IMR-90 (cell line): ENCODE measurements at places on chromosomes 13 and 19.

DNA sequence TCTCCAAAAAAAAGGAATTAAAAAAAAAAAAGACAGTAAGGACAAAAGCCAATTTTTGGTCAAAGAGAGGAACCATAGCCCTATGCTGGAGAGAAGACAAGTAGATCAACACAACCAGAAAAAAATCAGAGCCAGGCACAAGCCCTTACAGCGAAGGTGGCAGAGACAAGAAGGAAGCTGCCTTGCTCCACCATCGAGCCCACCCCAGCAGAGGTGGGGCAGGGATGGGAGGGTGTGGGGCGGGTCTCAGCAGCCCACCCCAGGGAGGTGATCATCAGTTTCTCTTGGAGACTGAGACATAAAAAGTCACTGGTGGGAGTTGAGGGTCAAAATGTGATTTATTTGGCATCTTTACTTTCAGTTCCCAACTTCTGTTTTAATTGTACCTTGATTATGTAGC is 332.4 kb downstream of the FOXO1 start:
- DNase-seq = no peak

GRCh38 chr19:47459477-47459876 is 12.2 kb downstream of the SLC8A2 start:
- DNase-seq = no peak

- DNase-seq = no peak
Measured at GRCh38 chr19:45657520-45658167, 10.4 kb upstream of the GIPR start.

GRCh38 chr19:13830741-13831536 is 35.7 kb downstream of the ZSWIM4 start:
- no peak for DNase-seq

- no peak for DNase-seq
Measured at GRCh38 chr19:23917856-23918255, 3.2 kb downstream of the ZNF726 start.

DNA sequence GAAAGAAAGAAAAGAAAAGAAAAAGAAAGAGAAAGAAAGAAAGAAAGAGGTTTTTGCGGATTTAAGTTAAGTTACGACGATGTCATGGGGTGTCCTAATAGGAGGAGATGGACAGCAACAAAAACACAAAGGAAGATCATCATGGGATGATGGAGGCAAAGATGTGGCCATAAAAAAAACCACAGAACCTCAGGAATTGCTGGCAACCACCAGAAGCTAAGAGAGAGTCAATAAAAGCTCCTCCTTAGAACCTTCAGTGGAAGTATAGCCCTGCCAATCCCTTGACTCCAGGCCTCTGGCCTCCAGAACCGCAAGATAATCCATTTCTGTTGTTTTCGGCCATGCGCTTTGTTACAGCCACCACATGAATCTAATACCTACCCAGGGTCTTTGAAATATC is 11.5 kb downstream of the PLEKHA4 start:
- no peak for DNase-seq

DNA sequence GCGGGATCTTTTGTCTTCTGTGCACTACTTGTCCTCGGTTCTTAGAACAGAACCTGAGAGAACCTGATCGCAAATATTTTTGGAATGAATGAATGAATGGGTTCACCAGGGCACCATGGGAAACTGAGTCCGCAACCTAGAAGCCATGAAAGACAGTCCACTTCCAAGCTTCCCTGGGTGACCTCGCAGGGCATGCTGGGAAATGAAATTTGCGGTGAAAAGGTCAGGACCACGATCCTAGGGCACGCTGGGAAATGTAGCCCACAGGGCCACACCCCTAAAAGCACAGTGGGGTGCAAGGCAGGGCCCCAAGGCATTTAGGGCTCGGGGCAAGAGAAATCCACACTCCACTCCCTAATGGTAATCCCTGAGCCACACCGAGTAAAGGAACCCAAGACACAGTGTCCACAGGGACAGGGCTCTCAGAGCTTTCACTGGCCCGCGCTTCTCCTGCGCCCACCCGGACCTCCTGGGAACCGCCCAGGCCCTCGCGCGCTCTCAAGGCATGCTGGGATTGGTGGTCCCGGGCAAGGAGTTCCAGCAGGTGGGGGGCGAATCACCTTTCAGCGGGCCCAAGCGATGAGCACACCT is 1.1 kb upstream of the PPP1R12C start:
- no peak for DNase-seq

GRCh38 chr13:84978851-84979250 is 820.4 kb downstream of the SLITRK6 start:
- no peak for DNase-seq

DNA sequence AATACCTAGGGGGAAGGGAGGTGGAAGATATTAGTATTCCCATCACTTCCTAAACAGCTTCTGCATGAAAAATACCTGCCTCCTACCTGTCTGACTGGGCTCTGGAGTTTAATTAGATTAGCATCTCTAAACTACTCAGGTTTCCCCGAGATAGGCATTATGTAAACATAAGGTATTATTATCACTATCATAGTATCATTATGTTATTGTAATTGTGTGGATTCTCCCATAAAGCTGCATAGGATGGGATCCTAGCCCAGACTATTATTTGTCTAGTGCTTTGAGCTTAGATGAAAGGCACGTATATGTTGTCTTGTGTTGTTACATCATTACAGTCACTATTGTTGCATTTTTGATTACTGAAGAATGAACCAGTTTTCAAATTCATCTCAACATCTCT is 115.2 kb upstream of the SOX21 start:
- DNase-seq = no peak

- peak; percentile 50 for DNase-seq
Measured at GRCh38 chr19:10173527-10173926, 21.2 kb downstream of the DNMT1 start.

- no peak for DNase-seq
Measured at GRCh38 chr13:43732726-43733125, 54.0 kb downstream of the ENOX1 start.

GRCh38 chr19:30423481-30423880 is 51.3 kb downstream of the ZNF536 start:
- no peak for DNase-seq

- no peak for DNase-seq
Measured at GRCh38 chr13:48827709-48828108, 148.0 kb upstream of the FNDC3A start.

DNA sequence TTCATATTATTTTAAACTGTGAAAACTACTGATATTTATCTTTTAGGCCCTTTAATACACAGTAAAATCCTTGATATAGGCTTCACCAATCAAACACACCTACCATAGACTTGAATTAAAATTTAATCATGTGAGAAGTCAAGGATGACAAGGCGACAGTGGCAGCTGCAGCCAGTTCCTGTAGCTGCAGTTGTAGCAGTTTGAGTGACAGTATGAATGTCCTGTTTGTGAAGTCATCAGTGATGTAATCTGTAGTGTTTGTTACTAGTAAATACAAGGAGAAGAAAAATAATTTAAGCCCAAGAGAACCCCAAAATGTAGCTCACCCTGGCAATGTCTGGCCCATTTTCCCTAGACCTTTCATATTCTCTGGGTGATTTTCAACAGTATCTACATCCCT is 897.0 kb downstream of the SLITRK6 start:
- no peak for DNase-seq

DNA sequence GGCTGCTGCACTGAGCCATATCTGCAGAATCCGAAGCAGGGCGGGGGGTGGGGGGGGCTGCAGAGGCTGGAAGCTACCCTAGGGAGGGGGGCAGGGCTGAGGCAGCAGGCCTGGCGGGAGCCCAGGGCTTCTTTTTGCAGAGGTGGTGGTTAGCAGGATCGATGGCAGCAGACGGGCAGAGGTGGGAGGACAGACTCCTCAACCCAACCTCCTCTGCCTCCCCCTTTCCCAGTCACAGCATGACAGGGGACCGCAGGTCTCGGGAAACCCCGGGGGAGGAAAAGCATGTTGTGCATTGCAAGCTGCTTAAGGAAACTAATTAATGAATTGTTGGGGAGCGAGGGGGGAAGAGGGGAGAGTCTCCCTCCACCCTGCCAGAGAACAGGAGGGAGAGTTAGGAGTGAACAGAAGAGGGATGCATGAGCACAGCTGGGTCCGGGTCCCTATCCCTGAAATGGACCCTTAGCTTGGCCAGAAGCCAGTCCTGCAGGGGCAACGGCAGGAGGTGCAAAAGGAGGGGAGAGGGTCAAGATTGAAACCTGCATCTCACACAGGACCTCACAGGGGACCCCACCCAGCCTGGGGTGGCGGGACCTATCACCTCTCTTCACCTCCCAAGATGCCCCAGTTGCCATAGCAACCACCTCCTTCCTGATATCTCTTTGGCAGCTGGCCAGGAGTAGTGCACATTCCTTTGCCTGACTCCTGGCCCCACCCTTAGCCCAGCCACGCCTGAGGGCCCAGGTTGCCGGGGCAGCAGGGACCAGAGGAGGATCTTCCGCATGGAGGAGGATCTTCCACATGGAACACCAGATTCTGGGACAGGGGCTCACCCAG is 1.8 kb downstream of the FXYD7 start:
- no peak for DNase-seq

GRCh38 chr13:72258340-72258981 is 391.5 kb upstream of the DACH1 start:
- DNase-seq = no peak

DNA sequence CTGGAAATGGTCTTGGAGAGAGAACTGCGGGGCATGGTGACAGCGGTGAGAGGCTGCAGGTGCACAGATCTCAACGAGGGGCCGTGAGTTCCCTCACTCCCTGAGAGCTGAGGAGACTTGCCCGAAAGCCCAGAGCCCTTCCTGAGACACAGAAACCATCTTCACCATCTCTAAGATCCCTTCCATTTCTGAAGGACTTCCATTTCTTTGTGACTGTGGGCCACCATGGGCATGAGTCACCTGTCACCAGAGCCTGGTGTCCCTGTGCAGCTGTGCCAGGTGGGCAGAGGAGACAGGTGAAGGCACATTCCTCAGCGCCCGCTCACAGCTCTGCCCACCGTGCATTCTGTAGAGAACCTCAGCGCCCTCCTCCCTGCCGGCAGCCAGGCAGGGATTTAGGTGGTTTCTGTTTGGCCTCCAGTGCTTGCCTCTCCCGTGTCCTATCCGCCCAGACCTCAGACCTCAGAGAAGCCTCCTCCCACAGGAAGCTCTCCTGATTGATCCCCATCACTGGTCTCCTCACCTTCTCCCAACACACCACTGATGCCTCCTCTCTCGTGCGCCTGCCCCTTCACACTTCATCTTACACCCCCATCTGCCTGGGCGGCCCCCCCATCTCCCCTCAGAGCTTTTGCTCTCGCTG is 24.2 kb downstream of the SH3GL1 start:
- DNase-seq = no peak

DNA sequence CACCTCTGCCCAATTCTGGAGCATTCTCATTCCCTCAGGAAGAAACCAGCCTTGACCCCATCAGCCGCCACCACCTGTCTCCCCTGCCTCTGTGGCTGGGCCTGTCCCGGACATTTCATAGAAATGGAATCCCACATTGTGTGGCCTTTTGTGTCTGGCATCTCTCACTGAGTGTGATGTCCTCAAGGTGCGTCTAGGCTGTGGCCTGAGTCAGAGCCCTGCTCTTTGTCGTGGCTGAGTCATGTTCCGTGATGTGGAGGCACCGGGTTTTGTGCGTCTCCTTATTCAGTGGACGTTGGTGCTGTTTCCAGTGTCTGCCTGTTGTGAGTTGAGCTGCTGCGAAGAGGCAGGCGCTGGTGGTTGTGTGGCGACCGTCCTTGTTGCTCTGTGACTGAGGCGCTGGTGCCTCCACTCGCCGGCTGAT is 3.5 kb downstream of the FZR1 start:
- DNase-seq = peak; percentile 80

DNA sequence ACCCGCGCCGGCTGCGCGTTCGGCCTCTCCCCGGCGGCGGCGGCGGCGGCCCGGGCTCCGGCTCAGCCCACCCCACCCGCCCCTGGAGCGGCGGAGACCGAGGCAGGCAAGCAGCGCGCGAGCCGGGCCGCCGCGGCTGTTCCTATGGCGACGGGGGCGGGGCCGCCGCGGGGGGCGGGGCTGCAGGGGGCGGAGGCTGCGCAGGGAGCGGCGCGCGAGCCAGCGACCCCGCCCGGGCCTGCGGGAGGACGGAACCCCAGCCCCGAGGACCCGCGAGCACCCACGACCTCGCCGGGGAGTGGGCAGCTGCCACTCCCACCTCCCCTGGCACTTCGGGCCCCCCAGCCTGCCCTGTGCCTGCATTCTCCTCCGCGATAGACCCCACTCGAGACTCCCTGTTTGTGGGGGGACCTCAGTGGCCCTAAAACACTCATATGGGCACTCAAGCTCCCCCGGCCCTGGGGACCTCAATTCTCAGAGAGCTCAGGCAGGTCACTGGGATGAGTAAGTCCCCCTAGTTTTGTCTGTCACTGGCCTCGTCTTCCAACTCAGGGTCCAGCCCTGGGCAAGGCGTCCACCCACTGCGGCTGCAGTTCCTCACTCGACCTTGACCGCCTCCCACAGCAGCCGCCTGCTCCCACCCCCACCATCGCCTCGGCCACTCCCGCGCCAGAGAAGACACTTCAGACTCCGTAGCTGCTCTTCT is at the start of gene CTXN1:
Gene CTXN1, minus strand, starts transcription at position 115 of the 706 bp plus-strand sequence. CDS start 597 bp downstream, outside the sequence.
- no peak for DNase-seq

GRCh38 chr19:28874742-28875141 is 338.2 kb downstream of the UQCRFS1 start:
- no peak for DNase-seq

- no peak for DNase-seq
Measured at GRCh38 chr13:41017159-41017558, 2.0 kb downstream of the ELF1 start.

- no peak for DNase-seq
Measured at GRCh38 chr19:33669376-33669775, 47.6 kb downstream of the CHST8 start.

- no peak for DNase-seq
Measured at GRCh38 chr13:110411688-110412059, 104.6 kb downstream of the COL4A2 start.

DNA sequence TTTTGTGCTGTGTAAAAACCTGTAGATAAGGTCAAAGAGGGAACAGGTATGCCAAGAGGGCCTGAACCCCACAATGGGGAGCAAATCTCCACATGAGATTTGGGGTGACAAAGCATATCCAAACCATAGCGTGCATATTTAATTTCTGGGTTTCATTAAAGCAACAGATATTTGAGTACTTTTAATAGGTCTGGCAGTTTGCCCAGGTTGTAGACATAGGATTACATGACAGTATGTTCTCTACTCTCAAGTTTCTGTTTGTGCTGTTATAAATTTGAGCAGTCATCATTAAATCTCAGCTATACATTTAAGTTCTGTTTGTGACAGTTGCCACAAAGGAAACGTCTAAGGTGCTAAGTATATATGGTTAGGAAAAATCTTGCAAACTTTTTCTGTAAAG is 236.4 kb downstream of the ATP8A2 start:
- DNase-seq = no peak
